T-helper 17 cell (primary cell): ENCODE measurements at places on chromosomes 6 and 20.

DNA sequence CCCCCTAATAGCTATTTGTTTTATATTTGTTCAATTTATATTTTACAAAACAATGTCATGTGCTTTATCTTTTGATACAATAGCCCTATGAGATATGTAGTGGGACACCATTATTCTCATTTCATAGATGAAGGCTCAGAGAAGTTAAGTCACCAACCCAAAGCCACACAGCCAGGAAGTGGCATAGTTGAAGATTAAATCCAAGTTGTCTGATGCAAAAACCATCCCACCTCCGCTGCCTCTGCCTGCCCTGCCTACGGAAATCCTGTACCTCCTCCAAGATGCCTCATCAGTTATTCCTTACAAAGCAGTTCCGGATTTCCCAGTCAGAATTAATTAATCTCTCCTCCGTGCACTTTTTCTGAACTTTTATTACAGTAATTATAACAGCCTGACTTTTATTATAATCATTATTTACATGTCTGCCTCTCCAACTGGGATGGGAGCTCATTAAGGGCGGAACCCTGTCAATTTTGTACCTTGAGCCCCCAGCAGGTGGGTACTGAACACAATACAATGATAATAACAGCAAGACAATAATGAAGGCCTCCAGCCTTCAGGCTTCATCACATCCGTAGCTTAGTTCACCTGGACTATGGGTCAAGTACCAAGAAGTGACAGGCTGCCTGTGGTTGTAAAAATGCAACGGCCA lies 54.7 kb downstream of the LRFN2 start:
- no peak for DNase-seq

DNA sequence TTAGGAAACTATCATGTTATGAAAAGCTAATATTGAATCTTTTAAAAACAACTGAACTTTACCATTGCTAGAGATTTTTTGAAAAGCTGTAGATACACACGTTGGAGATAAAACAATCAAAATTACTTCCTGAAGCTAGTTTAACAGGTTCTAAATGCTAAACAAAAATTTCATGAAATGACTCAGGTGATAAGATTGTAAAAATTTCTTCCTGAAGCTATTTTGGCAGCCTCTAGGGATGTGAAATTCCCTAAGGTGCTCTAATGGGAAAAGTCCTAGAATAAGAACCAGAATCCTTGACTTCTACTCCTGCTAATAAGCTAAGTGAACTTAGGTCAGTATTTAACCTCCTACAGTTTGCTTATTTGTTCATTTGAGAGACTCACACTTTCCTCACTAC lies 8.5 kb downstream of the GCM2 start:
- no peak for DNase-seq

- no peak for DNase-seq
Measured at GRCh38 chr6:80402266-80402665, 295.8 kb downstream of the BCKDHB start.

DNA sequence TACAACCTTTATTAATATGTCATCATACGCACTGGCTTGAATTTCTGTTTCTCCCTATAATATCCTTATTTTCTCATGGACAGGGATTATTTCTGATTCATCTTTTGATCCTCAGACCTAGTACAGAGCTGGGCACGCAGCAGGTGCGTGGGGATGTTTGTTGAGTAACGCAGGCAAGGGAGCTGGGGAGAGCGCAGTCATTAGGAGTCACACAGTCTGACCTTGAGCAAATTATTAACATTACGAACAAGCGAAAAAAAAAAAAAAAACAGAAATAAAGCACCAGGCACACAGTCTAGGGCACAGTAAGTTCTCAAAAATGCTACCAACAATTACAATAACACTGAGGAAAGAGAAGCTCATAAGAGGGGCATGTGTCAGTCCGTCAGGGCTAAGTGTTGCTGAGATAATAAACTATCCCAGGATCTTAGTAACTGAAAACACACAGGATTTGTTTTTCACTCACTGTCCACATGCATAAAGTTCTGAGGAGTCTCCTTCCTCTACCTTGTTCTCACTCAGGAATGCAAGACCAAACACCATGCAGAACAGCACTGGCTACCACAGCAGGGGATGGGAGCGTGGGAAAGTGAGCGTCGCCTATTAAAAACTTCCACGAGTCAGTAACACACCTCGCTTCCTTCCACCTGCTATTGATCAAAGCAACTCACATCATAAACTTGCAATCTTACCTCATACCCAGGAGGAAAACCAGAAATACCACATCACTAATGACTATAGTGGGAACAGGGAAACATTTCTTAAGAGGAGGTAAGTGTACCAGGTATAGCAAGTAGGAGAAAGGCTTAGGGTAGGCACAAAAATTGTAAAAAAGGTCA lies 56.9 kb downstream of the PDE10A start:
- no peak for DNase-seq

DNA sequence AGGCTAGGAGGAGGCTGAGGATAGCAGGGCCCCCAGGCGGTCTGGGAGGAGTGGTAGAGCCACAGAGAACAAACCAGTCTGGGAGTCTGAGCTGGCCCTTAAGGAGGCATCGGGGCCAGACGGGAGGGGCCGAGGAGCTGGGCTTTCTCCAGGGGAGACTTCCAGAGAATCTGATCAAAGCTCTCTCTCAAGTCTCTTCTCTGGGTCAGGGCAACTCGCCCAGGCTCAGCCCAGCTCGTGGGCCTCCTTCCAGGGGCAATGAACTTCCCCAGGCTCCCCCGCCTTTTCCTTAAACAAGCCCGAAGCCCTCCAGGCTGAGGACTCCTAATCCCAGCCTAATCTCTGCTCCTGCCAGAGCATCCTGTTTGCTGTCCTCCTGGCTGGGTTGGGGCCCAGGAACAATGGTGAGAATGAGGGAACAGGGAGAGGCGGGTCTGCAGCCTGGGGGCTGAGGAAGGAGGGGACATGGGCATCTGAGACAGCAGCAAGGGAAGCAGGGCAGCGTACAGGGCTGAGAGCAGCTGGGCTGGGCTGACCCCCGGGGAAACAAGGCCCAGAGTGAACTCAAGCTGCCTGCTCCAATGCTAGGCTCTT lies 173.6 kb downstream of the ANKRD60 start:
- no peak for DNase-seq

DNA sequence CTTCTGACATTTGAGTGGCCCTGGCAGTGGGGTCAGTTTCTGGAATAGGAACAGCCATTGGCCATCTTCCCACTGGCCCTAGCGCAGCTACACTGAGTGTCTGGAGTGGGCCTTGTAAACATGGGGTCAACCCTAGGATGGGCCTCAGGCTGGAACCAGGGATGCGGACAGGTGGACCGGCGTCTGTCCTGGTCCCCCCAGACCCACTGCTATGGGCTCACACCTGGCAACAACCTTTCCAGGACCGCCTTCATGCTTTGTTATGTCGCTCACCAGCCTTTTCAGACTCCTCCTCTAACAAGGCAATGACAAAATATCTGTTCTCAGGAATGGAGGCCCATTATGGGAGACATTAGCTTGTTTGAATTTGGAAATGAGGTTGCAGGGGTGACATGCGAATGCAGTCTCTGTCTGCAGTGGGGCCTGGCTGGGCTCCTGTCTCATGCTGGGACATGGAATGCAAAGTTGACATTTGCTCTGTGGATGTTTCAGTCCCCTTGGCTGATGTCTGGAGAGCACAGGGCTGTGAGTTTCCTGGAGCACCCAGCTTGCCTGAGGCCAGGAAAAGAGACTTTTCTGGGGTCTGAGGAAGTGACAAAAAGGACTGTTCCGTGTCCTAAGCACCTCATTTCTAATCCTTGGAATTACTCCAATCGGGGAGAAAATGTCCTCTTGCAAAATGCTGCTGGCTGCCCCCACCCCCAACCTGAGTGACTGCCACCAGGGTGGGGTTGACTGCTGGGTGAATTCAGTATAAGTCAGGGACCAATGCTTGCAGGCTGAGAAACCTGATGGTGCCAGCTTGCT lies 98.7 kb upstream of the PMEPA1 start:
- no peak for DNase-seq

- DNase-seq, result no peak
Measured at GRCh38 chr6:68559070-68559469, 76.0 kb upstream of the ADGRB3 start.

DNA sequence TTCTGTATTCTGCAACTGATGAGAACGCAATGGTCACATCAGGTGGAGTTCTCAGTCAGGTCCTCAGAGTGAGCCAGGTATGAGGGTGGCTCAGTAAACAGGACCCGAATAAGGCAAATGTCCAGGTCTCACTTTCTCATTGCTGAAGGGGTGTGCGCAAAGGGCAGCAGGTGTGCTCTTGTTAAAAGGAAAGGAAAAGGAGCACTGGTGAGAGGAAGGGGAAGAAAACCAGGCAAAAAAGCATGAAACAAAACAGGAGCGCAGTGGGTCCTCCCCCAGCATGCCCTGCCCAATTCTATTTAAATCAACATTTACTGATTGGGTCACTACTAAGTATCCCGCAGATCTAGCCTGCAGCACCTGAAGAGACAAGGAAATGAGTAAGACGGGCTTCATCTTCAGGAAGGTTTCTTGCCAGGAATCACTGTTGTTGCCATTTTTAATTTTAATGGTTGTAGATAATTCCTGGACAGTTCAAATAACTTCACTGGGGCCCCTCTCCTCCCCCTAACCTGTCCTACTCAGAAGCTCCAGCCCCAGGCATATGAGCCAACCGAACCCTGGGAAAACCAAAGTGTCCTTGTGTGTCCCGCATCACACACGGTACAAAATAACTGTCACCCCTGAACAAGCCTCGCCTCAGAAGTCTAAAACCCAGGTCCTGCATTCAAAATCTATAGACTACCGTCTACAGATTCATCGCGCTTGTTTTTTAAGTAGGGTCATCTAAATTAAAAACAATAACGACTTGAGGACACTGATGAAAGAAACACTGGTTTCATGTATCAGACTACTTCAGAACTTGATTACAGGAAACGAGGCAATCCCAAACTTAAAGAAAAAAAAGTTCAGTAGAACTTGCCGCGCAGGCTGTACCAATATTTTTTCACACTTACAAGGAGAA lies 980 bp downstream of the MBOAT1 start:
- DNase-seq, result no peak

GRCh38 chr20:62555642-62556420 lies 80.0 kb upstream of the GATA5 start:
- no peak for DNase-seq

DNA sequence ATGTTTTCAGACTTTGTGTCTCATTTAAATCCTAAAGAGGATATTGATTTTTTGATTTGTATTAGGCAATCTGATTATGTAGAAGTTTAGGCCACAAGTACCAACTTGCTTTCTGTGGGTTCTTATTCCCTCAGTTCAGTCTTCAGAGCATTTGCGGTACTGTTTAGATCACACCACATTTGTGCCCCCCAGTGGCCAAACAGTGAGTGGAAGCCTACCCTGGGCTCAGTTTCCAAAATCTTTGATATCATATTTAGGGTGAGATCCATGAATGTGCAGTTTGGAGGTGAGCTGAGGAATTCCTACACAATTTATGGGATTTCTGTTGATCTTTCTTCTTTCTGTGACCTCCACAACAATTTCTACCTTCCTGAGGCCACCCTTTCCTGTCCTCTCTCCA lies 92.3 kb upstream of the FUT9 start:
- DNase-seq, result no peak

DNA sequence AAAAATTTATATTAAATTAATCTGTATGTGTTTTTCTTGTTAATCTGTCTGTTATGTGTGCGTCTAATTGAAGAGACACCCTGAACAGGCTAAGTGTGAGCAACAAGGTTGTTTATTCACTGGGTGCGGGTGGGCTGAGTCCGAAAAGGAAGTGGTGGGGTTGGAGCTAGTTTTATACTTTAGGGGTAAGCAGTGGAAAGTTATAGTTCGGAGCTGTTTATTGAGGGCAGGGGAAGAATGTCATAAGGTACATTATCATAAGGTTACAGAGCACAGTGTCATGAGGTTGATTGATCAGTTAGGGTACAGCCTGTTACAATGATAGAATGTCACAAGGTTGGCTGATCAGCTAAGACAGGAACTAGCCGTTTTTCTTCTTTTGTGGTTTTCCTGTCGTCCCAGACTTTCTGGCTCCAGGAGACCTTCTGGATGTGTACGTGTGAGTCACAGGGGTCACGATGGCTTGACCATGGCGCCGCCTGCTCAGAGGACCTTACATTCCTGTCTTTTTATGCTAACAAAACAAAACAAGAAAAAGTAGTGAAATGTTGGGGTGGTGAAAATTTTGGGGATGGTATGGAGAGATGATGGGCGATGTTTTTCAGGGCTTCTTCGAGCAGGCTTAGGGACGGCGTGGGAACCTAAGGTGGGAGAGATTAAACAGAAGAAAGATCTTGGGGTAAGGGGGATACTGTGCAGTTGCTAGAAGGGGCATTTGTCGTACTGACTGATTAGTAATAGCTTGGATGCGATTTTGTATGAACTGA lies 754.0 kb upstream of the ADGRB3 start:
- DNase-seq, result no peak

DNA sequence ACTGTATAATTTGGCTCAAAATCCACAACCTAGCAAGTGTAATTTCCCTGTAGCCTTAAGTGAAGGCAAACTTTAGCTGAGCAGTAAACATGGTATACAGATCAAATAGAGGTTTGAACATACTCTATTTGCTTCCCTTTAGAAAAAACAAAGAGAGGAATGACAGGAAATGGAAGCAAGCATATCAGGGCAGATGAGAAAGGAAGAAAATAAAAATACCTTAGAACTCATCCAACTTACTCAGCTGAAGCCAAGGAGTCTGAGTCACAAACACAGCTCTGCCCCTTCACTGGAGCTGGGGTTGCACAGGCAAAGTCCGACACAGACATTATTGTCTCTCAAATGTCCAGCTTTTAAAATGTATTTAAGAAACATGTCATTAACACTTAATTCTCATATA lies 379.9 kb upstream of the IRAK1BP1 start:
- no peak for DNase-seq

- DNase-seq, result no peak
Measured at GRCh38 chr6:13357551-13358075, 29.3 kb upstream of the TBC1D7 start.

DNA sequence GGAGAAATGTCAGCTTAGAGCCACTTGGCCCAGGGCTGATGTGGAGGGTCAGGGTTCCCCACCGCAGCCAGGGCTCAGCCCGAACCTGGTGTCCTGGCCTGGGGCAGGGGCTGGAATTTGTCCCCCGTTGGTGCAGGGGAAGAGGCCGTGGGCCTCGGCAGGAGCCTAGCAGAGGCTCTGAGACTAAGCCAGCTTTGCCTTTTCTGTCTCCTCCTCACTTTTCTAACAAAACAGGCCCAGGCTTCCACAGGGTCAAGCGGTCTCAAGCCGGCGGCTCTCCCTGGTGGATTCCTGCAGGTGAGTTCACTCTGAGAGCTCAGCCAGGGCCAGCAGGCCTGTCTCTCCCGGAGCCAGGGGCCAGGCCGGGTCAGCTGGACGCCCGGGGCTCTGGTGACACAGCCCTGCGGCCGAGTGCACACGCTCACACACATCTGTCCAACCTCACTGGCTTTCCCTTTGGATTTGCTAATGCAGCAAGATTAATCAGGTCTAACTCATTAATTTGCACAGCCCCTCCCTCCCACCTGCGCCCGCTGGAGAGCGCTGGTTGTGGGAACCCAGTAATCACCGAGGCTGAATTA lies 2.9 kb upstream of the CHRNA4 start:
- no peak for DNase-seq

- DNase-seq, result no peak
Measured at GRCh38 chr6:105359419-105360370, 43.2 kb downstream of the PREP start.
